ENCODE measurements at places on chromosomes 6 and 20. TPM values are rescaled to one million over a fixed set of nuclear protein-coding genes. Genes with fewer than 3 reads are reported as not detected.
A peak's percentile ranks its signal among the peaks of the same experiment; 100 is the strongest.

DNA sequence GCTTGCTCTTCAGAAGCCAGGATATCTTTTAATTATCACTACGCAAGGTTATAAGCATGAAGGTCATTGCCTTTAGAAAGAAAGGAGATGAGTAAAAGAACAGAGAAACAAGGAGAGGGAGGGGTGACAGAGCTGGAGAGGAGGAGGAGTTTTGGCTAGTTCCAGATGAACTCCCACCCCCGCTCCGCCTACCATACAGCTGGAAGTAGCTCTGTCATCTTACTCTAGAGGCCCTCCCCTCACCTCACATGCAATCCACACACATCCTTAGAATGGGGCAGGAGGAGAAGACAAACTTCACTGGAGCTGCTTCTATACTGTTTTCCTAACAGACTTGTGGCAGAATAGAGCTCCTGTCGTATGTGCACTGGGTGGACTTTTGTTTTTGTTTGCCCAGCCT, 144.7 kb downstream of the SCML4 start:
- peak; percentile 69 for DNase-seq

- DNase-seq, result no peak
Observed at GRCh38 chr20:3283222-3283820, 44.3 kb upstream of the SLC4A11 start.

DNA sequence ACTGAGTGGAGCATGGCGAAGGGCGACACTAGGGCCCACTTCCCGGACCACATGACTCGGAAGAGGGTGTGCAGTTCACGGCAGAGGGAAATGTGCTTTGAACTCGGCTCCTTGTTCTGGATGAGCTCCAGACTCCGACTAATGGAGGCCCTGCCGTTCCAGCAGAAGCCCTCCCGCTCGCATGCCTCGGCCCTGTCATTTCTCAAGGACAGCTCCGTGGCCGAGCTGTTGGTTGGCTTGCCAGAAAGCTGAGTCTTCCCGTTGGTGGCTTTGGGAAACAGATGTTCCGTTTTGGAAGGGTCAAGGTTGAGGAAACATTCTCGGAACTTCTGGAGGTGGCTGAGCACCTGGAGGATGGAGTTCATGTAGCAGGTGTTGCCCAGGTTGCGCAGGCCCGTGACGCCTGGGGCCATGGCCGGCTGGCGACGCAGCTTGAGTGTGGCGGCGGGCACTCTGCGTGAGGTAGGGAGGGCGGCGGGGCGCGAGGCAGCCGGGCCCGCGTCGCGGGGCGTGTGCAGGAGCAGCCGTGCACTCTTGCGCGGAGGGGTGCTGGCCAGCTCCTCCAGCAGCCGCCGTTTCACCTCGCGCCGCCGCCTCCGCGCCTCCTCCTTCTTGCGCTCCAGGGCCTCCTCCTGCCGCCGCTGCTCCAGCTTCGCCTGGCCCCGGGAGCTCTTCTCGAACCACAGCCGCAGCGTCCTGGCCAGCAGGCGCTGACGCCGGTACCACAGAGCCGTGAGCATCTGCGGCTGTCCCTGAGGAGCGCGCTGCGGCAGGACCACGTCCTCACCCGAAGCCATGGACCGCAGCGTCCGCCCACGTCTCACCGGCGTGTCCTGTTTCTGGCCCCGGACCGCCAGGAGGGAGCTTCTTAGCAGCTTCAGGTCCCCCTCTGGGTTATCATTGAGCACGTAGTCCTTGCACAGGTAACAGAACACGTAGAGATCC, 18.6 kb downstream of the TOMM6 start:
- DNase-seq, result no peak

GRCh38 chr20:58184984-58185383, 43.5 kb downstream of the ANKRD60 start:
- DNase-seq, result no peak

Gene MCM9
- total RNA-seq, result 11.2 TPM

Gene NKAPL
- 1.9 TPM for total RNA-seq

- peak; percentile 43 for DNase-seq
Observed at GRCh38 chr6:1311400-1312202, at the start of gene FOXQ1. TSS of gene FOXQ1 (plus strand) at chr6:1312098. CDS start at chr6:1312705, 607 bp downstream.

DNA sequence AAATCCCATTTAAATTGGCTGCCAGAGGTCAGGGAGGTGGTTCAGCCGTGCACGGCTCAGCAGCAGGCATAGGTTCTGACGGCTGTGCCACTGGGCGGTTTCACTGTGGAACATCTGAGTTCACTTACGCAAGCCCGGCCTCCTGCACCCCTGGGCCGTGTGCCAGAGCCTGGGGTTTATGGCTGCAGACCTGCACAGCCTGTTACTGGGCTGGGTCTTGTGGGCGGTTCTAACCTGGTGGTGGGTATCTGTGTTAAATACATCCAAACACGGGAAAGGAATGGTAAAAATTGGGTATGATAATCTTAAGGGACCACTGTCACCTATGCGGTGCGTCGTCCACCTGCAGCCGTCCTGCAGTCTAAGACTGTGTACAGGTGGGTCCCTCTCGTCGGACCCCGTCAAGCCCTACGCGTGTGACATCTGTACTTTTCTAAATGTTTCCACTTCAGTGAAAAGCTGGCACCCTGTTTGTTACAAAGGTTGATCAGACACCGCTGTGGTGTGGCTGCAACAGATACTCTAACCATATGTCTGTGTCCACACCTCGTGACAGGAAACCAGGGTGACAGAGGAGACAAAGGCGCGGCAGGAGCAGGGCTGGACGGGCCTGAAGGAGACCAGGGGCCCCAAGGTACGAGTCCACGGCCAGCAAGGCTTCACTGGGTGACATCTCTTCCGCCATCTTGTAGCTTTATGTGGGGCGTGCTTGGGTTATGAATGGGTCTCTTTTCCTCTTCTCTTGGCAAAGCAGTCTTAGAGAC, 21.5 kb downstream of the COL9A3 start:
- DNase-seq, result no peak

Measured in fibroblast of the aortic adventitia (primary cell).